ENCODE measurements at places on chromosomes 1 and 21. TPM values are rescaled to one million over a fixed set of nuclear protein-coding genes. Genes with fewer than 3 reads are reported as not detected.

- no peak for DNase-seq
These were observed 433.1 kb downstream of the CAMTA1 start for GRCh38 chr1:7218210-7218832.

DNA sequence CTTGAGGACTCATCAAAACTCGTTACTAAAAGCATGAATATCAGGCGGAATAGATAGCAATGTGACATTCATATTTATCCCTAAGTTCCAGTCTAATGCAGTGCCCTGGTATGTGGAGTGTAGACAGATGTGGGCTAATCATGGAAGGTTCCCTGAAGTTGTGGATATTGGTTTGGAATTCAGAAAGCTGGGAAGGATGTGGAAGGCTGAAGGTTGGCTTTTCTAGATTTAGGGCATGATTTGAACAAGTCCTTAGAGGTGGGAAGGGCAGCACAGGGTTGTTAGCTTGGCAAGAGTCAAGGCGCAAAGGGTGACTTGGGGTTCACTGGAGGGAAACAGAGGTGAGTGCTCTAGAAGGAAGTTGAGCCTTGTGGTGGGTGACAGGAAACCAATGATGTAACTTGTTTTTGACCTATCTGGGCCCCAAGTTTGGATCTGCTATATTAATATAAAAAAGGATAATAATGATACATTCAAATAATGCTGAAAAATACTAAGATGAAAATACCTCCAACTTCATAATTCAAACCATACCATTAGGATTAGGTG lies 21.9 kb downstream of the LGALS8 start:
- DNase-seq, result no peak

F3 gene
- 2.6 TPM for total RNA-seq

- DNase-seq, result no peak
These were observed 443.4 kb upstream of the RGS18 start for GRCh38 chr1:191714845-191715244.

DYNLT4 gene
- not detected for total RNA-seq

KRTAP7-1 gene
- total RNA-seq, result not detected

DNA sequence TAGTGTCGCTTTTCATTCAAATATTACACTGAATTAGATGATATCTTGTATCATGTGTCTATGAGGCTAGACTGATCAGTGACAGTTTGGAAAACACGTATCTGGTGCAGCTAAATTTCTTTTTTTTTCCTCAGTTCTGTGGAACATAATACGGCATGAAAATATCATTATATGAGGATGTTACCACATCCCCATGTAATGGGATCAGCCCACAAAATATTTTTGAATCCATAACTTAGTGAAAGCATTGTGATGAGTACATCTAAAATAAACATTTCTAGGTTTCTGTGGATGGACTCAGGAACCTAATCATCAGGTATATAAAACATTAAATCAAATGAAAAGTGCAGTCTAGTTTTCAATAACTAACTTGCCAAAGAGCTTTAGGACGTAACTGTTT lies 356.3 kb downstream of the USP25 start:
- DNase-seq, result no peak

PTCH2 gene
- total RNA-seq, result 0.74 TPM

DNA sequence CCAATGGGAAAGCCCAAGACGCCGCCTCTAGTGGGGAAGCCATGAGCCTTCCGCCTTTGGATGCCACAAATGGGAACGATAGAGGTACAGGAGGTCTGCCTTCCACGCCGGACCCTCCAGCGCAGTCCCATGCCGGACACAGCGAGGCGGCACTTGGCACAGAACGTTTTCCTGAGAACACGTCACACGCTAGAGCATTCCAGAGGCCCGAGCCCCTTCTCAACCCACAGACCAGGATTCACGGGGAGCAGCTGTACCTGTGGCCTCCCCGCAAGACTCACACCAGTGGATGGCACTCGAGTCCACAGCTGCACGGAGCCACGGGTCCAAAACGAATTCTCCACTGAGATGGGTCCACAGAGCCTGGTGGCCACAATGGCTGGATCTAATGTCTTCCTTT lies 31.5 kb upstream of the RIPK4 start:
- DNase-seq, result no peak

DNA sequence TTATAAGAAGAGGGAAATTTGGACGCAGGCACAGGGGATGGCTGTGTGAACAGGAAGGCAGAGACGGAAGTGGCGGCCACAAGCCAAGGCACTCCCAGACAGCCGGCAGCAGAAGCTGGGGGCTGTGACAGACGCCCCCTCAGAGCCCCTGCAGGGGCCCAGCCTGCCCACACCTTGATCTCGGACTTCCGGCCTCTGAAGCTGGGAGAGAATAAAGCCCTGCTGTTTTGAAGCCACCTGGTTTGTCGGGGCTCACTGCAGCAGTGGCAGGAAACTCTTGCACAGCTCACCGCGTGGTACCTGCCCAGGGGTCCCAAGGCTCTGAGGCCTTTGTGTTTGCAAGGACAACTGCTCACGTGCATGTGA lies 13.7 kb downstream of the MEGF6 start:
- no peak for DNase-seq

DNA sequence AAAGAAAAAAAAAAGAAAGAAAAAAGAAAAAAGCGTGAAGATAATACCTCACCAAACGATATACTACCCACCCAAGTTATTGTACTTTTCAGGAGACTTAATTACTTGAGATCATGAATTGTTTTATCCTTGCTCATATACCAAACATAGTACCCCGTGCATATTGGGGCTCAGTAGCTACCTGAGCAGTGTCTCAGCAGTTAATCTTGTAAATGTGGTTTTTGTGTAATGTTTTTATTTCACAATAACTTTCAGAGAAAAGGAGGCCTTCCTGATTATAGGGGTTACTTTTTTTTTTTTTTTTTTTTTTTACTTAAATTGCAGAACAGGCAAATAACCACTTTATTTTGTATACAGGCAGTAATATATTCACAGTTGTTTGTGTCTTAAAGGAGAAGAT lies 80.3 kb downstream of the OSBPL9 start:
- no peak for DNase-seq

DNA sequence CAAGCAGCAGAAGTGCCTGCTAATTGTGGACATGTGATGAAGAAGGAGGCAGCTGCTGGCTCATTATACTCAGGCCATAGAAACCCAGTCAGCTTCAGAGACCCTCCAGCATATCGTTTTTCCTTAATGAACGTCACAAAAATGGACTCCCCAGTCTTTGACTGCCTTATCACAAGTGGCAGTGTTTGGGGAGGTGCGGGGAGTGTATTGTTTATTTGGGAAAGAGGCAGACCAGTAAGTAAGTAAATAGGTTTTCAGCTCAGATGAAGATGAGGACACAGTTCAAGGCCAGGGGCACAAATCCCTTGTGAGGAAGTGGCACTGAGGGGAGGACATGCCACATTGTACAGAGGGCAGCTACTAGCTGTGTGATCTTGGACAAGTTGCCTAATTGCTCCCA lies 43.5 kb upstream of the NRDC start:
- no peak for DNase-seq

DNA sequence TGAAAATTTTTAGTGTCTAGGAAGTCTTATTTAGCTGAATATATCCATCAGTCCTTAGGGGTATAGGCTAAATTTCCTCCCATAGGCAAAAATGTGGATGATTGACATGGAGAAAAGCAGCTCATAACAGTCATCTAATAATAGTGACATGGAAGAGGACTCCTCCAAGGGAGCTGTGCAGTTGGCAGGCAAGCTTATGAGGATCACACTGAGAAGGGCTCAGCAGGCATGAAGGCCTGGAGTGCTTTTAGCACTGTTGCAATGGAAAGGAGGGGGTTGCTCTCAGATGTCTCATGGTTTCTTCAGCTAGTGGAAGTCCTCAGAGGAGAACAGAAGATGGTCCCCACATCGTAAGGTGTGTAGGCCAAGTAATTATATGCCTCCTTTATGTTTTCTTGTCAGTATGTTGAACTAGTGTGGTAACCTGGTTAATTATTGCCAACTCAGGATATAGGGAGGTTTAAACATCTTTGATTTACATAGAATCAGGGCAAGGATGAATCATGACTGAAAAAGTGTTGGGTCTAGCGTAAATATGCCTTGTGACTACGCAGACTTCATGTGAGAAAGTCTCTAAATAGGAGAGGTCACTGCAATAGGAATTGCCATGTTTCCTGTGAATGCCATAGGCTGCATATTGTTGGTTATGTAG lies 18.9 kb downstream of the VN1R5 start:
- DNase-seq, result no peak

RAB3B gene
- 1.2 TPM for total RNA-seq

GRCh38 chr1:178895928-178896327 lies 25.1 kb upstream of the ANGPTL1 start:
- no peak for DNase-seq

ASAP3 gene
- total RNA-seq, result 17.9 TPM

DNA sequence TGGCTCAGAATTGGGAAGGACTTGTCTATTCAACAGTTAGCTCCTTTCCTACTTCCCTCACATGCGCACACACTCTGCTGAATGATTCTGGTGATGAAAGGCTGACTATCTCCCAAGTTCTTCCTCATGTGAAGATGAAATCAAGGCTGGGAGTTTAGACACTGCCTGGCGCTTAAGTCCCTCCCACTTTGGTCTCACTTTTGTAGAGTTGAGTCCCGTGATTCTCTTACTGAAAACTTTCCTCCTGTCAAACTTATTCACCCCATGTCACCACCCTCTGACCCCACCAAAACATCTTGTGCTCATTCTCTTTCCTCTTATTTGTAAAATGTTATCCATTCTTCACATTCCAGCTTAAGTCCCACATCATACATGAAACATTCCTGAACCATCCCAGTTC lies 8.4 kb upstream of the MRPS6 start:
- DNase-seq, result no peak

GRCh38 chr1:45802343-45803298 lies 791 bp upstream of the MAST2 start:
- peak; percentile 86 for DNase-seq

DNA sequence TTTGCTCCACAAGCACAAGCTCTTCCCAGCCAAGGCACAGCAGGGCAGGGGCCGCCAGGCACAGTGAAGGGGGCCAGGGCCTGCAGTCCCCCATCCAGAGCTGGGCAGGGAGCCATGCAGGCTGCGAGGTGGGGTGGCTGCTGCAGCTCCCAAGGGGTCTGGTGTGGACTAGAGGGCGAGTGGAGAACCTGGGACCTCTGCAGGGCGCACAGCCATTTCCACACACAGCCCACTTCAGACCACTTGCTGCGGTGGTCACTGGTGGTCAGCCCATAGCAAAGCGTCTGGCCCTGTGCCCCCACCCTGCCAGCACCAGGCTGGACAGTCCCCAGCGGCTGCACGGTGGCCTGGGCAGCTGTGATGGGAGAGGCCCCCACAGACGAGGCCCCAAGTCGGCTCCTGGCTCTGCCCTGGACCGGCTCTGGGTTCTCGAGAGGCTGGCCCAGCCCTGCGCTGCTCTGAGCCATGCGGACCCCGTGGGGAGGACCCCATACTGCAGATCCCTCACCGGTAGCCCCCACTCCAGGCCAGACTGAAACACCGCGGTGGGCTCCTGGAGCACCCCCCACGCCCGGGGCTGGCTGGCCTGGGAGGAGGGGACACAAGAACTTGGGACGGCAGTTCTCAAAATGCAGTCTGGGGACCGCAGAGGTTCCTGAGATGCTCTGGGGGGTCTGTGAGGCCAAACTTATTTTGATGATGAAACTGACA lies 47.1 kb upstream of the COL6A2 start:
- no peak for DNase-seq

DNA sequence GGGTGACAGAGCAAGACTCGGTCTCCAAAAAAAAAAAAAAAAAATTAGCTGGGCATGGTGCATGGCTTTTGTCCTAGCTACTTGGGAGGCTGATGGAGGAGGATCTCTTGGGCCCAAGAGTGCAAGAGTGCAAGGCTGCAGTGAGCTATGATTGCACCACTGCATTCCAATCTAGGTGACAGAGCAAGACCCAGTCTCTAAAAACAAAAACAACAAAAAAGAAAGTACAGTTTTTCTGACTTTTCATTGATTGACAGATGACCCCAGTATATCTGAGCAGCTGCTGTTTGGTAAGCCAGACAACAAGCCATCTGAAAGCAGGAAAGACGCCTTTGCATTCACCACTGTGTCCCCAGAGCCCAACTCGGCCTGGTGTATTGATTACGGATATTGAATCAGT lies 10.9 kb upstream of the DPT start:
- DNase-seq, result no peak

DMRTA2 gene
- not detected for total RNA-seq

DNA sequence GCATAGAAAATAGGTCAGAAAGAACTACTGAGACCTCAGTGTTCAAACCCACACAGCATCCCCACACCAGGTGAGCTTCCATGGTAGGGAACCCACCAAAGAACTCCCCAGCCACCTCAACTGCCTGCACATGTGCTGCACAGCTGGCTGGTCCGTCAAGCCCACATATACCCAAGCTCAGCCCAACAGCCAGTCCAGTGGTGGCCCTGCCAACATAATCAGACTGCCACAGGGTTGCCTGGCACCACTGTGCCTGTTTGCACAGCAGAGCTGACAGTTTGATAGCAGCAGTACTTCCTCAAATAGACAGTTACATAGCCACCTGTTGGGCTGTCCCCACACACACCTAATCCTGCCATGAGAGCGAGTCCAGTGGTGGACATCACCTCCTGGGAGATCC lies 283.3 kb upstream of the PRMT6 start:
- DNase-seq, result no peak
